ENCODE measurements at places on chromosomes 1 and 21.

GRCh38 chr1:50620680-50621329, 197.6 kb upstream of the DMRTA2 start:
- peak; percentile 12 for DNase-seq

DNA sequence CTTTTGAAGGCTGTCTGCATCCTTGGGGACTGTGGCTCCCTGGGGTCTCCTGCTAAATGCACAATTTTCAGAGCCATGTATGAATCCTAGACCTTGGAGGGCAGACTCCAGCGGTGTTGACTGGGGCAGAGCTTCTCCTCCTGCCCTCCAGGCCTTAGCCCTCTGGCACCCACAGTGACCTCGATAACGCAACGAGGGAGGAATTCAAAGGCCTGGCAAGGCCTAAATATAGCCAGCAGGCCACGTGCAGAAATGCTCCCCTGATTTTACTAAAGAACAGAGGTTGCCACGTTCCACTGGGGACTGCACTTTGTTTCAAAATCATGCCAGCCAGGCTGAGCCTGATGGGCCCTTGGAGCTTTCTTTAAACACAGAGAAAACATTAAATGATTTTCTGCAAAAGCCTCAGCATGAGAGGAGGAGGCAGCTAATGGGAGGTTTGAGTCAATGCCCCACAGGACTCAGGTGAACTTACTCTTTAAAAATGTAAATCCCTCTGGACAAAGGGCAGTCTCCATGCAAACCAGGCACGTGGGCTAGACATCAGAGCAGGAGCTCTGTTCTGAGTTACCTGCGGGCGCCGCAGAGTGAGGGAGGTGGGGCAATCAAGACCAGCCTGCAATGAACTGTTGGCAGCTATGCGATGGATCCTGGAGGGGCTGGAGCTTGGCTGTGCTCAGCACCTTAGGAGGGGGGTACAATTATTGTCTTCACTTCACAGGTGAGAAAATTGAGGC, 28.0 kb downstream of the GRIK3 start:
- DNase-seq = no peak

- DNase-seq = no peak
These were observed 137.1 kb downstream of the PBX1 start for GRCh38 chr1:164695956-164696665.

DNA sequence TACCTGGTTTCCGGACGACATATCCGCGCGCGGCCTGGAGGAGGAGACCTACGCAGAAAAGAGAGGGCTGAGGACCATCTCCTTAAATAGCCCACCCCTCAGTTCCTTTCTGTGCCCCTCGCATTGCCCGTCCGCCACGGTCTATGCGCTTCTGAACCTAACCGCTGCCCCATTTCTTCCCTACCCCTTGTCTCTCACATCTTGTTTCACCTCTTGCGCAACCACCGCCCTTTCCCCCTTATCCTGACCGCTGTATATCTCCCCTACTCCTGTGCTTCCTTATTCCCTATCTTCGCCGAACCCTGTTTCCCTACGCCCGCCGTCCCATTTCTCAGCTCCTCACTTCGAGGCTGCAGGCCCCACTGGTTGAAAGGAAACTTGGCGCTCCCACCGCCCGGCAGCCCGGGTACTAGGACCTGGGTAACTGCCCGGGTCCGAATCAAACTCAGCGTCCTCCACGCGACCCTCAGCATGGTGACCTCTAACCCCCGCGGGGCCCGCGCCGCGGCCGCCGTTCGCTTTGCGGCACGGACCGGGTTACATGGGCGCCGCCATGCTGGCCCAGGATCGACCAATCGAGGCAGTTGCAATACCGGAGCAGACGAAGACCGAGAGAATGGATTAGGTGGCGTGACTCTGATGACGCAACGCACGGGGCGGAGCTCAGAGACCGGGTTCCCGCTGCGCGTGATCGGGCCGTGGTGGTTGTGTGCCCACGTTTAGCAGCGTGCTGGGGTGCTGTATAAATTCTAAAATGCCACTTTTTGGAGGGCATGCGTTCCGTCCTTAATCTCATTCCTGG, at the start of gene MRPS15:
MRPS15 (minus strand) TSS at position 582 of the 802 bp plus-strand sequence; CDS start at position 473, 109 bp downstream.
- peak; percentile 76 for DNase-seq

GRCh38 chr1:28853093-28853742, 41.2 kb downstream of the OPRD1 start:
- no peak for DNase-seq

DNA sequence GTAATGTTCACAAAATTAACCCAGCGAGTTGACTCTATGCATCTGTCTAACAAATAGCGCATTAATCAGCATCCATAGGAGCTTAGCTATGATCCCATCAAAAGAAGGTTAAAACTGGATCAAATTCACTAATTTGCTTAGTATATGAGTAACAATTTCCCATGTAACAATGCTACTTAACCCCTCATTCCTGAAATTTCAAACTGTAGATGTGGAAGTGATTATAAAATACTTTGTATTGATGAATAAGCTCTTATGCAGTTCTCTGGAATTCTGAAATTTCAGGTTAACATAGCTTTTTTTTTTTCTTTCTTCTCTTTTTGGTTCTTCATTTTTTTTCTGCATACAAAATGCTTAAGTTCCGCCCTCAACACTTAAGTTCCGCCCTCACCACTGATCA, 1272.7 kb downstream of the KCNT2 start:
- DNase-seq = no peak

DNA sequence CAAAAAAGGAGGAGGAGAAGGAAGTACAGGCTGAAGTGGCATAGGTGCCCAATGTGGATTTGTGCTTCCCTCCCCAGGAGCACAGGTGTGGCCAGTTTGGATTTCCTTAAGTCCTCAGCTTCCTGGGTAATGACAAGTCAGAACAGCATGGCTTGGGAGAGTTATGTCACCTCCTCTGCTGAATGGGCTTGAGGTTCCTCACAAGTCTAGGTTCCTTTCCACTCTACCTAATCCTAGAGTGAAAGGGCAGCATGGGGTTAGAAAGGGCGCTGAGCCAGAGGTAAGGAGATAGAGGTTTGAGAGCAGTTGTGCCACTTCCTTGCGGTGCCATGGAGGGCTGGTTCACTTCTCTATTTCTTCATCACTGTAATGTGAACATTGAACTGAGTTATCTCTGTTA, 35.5 kb upstream of the IL20 start:
- no peak for DNase-seq

- no peak for DNase-seq
These were observed 2217.1 kb downstream of the NCAM2 start for GRCh38 chr21:23215261-23215660.

DNA sequence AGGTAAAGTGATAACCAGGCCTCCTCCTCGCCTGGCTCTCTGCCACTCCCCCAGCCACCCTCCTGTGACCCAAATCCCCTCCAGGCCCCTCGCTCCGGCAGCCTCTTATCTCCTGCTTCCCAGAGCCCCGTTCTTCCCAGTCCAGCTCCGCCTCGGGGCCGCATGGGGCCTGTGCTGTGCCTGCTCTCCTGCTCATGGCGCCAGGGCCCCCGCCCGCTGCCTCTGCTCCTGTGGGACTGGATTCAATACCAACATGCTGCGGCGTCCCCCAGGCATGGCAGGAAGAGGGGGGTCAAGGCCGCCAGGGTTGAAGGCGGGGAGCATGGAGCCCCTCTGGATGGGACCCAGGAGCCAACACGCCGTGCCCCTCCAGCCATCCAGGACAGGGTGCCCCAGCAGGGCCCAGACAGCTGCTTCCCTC, 213.0 kb upstream of the VAMP3 start:
- no peak for DNase-seq

DNA sequence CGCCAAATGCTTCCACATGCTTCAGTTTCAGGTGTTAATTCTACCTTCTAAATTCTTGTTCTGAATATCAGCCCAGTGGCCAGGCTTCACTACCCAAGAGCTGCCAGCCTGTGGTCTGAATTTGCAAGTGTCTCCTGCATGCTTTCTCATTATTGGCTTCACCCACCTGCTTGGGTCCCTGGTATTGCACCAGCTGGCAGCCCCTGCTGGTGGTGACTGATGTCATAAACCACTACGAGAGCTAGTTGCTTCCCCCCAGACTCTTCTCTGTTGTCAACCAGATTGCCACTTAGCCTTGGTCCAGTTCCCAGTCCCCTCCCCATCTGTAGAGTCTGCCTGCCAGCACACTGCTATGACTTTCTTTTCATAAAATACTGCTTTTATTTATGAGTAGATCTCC, 197.7 kb upstream of the DUSP10 start:
- peak; percentile 93 for DNase-seq
